NCI-H187 treated with DMSO at 0.1 percent for 48 hours (cell line): ENCODE measurements at places on chromosomes 4 and X.

DNA sequence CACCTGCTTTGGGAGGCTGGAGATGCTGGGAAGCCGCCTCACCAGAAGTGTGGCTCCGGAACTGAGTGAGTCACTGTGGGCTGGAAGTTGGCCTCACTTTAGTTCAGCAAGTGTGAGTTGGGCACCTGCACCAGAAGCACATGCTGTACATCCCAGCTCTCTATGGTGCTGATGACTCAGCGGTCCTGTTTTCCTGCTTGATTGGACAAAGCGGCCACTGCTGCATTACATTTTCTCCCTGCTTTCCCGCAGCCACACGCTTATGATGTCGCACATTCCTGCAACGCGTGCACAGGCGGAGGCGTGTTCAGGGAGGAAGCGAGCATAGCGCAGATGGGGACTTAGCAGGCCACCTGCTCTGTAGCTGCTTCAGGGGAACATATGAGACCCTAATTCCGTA lies 26.7 kb upstream of the CLDN34 start:
- DNase-seq, result no peak

- DNase-seq, result no peak
Measured at GRCh38 chrX:68751372-68751771, 77.4 kb upstream of the EFNB1 start.

DNA sequence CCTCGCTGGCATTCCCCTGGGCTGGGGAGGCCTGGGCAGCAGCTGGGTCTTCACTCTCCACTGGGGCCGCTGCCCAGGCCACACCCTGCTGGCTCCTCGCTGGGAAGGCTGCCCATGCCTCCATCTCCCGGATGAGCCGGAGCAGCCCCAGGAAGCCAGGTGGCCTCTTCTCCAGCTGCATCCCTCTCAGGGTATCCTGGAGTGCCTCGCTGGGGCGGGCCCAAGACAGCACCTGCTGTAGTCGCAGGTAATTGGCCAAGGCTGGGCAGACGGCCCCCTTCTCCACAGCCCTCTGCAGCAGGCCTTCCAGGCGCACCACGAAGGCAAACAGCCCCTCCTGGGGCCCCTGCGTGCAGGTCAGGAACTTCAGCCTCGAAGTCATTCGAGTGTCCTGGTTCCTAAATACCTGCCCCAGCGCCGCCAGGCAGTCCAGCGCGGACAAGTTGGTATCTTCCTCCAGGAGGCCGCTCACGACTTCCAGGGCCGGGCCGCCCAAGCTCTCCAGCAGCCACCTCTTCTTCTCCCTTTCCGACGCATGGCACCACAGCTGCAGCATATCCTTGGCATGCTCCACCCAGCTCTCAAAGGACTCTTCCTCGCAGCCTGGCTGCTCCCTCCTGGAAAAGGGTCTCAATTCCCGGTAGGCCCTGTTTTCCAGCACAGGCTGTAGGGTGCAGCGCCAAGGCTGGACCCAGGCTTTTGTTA lies 3.7 kb downstream of the PNMA6E start:
- DNase-seq, result peak; percentile 35

DNA sequence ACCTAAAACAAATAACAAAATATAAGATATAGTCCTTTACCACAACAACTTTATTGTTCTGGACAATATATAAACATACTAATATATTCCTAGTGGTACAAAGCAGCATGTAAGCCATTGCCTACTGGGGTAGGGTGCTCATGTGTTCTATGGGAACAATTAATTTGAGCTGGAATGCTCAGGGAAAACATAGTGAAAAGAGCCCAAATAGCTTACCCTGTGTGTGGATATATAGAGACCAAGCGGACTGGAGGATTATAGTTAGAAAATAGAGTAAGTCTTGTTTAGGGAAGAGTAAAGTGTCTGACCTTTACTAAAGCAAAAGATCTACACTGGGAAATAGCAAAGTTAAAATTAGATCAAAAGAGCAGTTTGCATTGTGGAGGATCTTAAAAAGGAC lies 64.8 kb downstream of the MAD2L1 start:
- no peak for DNase-seq

DNA sequence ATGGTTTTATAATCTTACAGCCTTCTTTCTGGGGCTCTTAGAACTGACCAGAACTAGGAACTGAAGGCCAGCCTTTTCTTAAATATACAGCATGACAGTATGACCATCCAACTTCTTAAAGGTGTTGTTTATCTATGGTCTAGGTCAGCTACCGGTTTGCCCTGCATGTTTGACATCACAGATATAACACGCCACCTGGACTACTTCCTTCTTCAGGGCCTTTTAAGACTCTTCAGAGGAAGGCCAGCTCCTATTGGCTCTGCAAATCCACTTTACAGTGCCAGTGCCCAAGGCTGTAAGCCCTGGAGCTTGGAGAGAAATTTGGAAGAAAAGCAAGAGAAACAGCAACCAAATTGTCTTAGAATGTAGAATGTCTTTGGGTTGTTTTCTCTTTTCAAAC lies 185.5 kb downstream of the MGST2 start:
- no peak for DNase-seq

- DNase-seq, result no peak
Measured at GRCh38 chr4:9997886-9998285, 23.4 kb downstream of the SLC2A9 start.

DNA sequence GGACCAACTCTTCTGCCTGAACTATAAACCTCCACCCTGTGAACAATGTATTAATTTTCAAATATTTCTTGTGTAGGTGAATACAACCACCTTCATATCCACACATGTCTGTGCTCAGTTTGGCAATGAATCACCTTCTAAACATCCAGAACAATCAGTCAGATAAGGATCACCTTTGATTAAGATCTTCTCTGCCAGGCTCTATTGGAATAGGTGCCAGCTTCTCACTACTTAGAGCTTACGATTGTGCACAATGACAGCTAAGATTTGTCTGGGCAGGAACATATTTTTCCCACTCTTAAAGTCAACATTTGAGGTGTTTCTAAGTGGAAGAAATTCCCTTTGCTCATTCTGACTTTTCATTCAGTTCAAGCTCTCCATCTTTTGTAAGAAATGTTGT lies 237.2 kb downstream of the IL1RAPL2 start:
- no peak for DNase-seq

DNA sequence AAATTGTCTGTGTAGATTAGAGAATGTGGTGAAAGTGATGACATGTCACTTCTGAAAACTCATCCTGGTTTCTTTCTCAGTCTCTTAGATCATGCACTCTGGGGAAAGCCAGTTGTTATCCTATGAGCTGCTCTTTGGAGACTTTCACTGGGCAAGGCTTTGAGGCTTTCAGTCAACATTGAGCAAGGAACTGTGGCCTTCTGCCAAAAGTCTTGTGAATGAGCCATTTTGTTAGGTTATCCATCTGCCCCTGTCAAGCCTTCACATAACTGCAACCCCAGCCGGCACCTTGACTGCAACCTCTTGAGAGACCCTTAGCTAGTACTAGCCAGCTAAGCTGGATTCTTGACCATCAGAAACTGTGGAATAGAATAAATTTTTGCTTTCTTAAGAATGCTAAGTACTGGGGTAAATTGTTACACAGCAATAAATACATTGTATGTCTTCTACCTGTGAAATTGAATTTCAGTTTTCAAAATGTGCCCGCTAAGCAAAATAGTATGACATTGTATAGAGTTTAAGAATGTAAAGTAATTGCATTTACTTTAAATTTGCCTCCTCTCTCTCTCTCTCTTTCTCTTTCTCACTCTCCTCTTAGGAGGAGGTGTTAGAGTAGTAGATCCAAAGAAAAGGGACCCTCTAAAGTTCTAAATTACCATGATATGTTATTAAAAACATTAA lies 1273.0 kb downstream of the RAPGEF2 start:
- no peak for DNase-seq

- no peak for DNase-seq
Measured at GRCh38 chr4:64780664-64781063, 371.4 kb upstream of the TECRL start.

- no peak for DNase-seq
Measured at GRCh38 chr4:112896609-112897190, 152.8 kb upstream of the ANK2 start.

DNA sequence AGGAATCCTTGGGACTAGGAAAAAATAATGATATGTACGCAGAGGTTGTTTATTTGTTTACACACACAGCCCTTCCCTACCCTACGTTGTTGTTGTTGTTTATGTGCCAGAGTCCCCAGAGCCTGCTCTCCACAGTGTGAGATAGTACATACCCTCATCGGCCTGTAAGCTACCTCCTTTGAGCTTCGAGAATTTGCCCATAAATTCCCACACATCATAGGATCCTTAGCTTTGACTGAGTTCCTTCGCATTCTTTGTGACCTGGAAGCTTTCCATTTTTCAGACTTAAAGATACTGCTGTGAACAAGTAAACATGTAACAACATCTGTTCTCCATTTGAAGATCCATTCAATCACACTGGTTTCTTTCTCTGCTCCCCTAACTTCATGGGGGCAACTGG lies 114.5 kb downstream of the IRF2 start:
- DNase-seq, result no peak

- no peak for DNase-seq
Measured at GRCh38 chrX:140775211-140775610, 65.7 kb downstream of the LINC00632 start.

DNA sequence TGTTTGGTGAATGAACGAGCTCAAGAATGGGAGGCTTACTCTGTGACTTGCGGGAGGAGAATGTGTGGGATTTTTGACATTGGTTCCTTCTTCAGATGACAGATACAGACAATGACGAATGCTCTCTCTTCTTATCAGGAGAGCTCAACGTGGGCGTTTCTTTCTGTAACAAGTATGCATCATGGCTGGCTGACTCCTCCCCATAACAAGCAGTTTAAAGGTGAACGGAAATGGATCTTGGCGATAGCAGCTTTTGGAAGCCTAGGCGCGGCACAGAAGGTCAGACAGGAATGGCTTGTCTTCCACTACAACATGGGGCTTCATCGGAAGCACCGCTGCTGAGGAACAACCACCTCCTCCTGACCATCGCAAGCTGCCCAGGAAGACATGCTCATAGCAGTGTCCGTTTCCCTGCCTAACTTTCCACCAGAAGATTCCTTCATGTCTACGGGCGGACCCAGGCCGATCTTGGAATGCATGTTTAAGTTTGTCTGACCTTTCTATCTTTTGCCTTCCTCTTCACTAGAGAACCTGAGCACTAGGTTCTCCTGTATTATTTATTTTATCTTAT lies 18.3 kb upstream of the ACSL1 start:
- DNase-seq, result no peak

DNA sequence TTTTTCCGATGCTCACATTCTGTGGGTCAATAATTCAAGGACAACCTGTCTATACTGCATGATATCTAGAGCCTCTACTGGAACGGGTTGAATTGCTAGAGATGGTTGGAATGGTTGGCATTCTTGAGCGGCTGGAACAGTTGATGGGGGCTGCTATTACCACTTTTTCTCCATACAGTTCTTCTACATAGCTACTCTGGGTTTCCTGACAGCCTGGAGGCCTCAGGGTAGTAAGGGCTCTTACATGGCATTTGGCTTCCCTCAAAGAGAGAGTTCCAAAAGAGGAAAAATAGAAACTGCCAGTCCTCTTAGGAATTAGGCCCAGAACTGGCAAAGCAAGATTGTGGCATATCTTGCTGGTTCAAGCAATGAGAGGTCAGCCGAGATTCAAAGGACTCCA lies 53.1 kb downstream of the NAA11 start:
- no peak for DNase-seq

GRCh38 chr4:2301806-2302205 lies 39.9 kb upstream of the MXD4 start:
- no peak for DNase-seq

- DNase-seq, result no peak
Measured at GRCh38 chr4:43014256-43014655, 121.7 kb downstream of the GRXCR1 start.

- no peak for DNase-seq
Measured at GRCh38 chr4:41043465-41043864, 170.9 kb downstream of the APBB2 start.

GRCh38 chrX:55006827-55007621 lies 6.9 kb downstream of the APEX2 start:
- no peak for DNase-seq
